NCI-H2081 treated with DMSO at 0.1 percent for 48 hours (cell line): ENCODE measurements at places on chromosomes 5 and 9.
A peak's percentile ranks its signal among the peaks of the same experiment; 100 is the strongest.

DNA sequence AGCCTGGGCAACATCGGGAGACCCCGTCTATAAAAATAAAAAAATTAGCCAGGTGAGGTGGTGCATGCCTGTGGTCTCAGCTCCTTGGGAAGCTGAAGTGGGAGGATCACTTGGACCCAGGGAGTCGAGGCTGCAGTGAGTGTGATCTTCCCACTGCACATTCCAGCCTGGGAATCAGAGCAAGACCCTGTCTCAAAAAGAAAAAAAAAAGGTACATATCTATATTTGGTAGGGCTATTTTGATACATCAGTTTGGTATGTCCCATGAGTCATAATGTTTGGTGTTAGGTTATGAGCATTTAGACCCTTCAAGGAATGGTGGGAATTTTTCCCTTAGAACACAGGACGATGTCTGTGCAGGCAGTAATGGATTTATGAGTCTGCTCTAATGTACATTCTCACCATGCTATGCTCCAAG lies 55.3 kb upstream of the POU4F3 start:
- no peak for DNase-seq

DNA sequence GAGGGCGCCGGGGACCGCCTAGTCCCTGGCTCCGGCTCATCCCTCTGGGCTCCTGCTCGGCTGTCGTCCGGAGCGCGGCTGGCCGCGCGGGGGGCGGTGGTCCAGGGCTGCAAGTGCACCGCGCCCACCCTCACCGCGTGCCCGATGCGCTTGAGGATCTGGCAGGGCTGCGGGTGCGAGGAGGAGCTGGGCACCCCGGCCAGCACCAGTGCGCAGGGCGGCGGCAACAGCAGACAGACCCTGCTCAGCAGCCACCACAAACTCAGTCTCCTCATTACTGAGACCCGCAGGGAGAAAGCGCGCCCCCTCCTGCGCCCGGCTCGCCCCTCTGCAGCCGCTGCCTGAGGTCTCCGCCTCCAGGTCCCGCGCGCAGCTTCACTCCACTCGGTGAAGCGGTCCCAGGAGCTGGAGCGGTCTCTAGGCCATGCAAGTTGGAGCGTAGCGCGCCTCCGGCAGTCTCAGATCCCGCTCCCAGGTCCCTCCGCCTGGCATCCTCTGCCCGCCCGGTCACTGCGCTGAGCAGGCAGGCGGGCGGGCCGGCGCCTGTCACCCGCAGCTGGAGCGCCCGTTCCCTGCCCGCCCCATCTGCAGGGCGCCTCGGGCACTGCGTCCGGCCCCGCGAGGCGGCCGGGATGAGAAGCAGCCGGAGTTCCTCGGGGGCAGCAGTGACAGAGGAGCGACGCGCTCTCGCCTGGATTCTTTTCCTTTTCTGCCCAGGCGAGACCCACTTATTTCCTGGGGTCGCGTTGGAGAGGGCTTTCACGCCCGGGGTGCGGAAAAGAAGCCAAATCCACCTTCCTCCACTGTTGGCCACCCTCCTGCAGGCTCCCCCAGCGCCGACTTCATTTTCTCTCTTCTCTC lies 512 bp downstream of the GRIN3A start:
- no peak for DNase-seq

- DNase-seq, result no peak
Observed at GRCh38 chr9:136448655-136449054, 9.0 kb upstream of the INPP5E start.

DNA sequence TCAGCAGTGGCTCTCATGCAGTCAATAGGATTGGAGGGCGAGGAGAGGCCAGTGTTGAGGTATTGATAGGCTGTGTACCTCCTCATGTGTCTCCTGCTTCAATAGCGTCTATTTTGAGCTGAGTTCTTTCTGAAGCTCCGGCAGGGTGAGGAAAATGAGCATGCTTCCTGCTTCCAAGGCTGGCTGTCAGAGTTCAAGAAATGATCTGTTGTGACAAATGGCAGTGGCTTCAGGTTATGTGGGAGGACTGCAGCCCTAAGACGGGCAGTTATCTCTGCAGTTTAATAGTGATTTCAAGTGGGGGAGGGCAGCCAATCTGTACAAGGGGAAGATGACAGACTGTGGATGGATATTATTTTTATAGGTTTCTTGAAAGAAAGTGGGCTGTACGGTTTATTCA lies 54.0 kb upstream of the CXCL14 start:
- DNase-seq, result no peak

- DNase-seq, result no peak
Observed at GRCh38 chr5:39426746-39427105, 1.9 kb upstream of the DAB2 start.

DNA sequence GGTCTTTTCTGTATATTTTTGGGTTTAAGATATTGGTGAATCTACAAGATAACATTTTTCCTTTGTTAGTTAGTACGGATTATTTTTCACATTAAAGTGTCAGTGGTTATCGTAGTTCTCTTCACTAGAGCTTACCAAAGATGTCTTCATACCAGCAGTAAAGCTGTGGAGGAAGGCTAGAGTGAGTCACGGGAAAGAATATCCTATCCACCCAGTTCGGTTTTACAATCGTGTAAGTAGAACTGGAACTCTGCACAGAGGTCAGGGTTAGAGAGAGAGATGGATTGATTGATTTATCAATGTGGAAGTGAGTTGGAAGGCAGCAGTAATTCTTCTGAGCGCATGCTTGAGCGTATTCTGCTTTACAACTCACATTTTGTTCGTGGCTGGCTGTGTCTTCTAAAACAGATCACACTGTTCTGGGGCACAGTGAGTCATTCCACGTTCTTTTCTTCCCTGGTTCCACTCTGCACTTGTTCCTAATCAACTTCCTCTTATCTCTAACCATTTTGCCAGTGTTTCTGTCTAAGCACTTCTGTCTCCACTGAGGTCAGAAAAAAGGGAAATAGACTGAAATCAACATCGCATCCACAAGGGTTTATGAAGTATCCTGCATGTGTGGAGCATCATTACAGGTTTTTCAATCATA lies 86.5 kb upstream of the ARRDC3 start:
- DNase-seq, result no peak

- peak; percentile 62 for DNase-seq
Observed at GRCh38 chr5:18113721-18114120, 479.5 kb downstream of the TAF11L14 start.

DNA sequence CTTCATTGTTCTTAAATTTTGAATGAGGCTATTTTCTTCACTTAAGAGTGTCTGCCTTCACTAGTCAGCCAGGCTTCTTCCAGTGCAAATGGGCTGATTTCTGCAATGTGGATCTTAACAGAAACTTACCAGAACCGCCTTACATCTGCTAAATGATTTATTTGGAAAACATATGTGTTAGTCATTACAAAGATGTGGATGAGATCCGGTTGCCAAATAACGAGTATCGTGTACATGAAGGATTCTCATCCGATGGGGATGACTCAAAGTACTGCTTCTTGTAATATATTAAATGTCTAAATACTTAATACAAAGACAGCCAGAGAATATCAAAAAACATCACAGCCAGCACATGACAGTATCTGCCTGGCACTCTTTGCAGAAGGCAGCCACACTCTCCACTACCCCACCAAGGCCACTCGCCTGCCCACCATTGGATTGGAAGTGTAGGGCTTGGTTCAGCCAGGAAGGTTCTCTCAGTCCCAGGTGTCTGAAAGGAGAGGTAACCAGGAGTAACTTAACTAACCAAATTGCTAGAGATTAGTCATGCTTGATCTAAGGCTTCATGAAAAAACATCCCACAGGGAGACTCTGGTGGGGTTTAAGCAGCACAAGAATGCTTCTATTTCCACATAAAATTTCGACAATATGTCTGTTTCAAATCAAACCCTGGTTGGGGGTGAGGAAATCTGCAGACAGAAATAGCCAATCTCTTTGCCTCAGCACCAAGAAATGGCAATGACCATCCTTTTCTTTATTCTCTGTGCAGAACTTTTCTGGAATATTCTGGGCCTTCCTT lies 174.8 kb downstream of the GADD45G start:
- DNase-seq, result no peak

DNA sequence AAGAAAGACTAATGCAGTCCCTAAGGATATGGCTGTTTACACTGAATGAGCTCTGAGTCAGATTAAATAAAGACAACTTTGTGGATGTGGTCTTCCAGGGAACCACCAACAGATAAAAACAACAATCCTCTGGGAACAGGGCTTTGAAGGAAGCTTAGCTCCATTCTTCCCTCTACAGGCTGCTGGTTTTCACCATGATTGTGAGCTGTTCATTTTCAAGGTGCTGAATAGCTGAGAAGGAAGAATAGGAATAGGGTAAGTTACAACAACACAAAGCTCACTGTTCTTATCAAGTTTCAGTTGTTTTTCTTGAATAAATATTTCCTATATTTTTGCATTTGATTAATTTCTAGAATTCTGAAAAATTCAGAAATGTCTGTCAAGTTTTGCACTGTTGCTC lies 25.9 kb upstream of the PTAR1 start:
- no peak for DNase-seq

DNA sequence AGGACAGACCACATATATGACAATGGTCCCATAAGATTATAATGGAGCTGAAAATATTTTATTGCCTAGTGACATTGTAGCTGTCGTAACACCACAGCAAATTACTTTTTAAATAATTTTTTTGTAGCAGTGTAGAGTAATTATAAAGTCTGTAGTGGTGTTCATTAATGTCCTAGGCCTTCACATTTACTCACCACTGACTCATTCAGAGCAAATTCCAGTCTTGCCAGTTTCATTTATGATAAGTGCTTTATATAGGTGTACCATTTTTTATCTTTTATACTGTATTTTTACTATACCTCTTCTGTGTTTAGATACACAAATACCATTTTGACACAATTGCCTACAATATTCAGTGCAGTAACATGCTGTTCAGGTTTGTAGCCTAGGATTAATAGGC lies 67.6 kb downstream of the TLE4 start:
- no peak for DNase-seq

- no peak for DNase-seq
Observed at GRCh38 chr5:115941051-115941675, 21.1 kb upstream of the LVRN start.

GRCh38 chr5:150036513-150036912 lies 36.0 kb downstream of the HMGXB3 start:
- no peak for DNase-seq

DNA sequence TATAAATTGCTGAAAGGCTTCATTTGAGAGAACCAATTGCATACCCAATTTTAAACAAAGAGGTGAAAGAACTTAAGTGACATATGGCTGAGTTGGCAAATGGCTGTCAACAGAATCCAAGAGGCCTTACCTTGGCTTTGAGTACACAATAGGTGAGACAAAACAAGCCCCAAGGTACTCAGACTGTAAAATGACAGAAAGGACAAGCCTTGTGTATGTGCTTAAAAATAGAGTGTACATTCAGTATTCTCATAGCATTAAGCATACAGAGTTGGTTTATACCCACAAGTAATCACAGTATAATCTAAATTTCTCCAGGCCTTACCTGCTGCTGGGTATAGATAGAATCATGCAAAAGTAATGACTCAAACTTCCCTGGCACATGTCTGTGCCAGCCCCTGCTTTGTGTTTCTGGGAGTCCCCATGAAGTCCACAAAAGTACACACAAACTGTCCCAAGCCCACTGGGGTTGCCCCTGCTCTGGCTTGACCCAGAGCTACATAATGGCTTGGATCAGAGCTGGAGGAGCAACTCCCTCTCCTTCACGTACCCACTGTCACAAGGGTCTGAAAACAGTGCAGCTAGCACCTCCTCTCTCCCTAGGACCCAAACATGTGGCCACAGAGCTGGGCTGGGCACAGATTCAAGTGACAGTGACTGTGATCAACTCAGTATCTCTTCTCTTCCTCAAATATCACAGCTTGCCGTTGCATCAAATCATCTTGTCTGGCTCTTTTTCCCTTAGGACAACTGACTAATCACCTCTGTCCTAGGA lies 250.8 kb downstream of the ENC1 start:
- no peak for DNase-seq

GRCh38 chr5:165805756-165806155 lies 2300.3 kb downstream of the MAT2B start:
- DNase-seq, result no peak

DNA sequence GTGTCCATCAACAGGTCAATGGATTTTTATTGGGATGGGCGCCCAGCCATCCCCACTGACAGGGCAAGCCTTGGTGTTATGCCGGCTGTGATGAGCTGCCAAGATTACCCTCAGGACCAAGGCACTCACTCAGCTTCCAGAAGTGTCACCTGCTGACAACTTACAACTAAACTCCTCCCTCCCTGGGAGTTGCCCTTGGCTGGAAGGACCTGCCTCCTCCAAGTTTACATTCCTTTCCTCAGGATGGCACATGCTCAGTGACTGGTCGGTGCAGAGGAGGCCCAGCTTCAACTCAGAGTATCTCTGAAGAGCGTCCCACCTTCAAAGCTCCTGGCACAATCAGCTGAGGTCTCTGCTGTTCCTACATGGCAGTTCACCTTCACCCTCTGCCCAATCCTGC lies 52.5 kb upstream of the ZBTB43 start:
- DNase-seq, result no peak

- no peak for DNase-seq
Observed at GRCh38 chr5:43643327-43643726, 40.3 kb downstream of the NNT start.

DNA sequence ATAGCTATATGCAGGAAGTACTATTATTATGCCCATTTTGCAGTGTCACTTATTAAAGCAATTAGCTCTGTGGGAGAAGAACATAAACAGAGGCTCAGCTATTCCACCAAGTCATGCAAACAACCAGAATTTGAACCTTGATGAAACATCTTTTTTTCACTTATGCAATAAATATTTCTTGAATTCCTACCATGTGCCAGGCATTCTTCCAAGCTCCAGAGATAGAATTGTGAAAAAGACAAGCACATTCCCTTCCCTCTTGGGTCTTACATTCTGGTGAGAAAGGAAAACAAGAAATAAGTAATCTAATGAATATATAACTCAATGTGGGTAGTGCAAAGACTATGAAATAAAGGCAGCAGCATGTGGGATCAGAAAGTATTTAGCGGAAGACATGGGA lies 32.1 kb upstream of the ADRB2 start:
- DNase-seq, result no peak

DNA sequence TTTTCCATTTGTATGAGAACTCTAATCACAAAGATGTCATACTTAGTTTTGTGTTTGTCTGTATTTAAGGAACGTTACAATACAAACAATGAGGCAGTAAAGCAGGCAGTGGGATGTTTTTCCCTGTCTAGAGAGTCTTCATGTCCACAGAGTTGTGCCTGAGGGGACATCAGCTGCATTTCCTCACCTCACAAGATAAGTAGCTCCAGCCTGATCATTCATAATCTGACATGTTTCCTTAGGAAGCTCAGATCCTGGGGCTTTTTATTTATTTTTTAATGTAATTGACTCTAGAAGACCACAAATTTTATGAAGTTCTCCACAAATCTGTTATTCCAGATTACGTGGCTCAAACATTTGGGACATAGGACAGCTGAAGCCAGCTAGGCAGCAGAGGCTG lies 78.5 kb downstream of the SPTLC1 start:
- DNase-seq, result no peak

DNA sequence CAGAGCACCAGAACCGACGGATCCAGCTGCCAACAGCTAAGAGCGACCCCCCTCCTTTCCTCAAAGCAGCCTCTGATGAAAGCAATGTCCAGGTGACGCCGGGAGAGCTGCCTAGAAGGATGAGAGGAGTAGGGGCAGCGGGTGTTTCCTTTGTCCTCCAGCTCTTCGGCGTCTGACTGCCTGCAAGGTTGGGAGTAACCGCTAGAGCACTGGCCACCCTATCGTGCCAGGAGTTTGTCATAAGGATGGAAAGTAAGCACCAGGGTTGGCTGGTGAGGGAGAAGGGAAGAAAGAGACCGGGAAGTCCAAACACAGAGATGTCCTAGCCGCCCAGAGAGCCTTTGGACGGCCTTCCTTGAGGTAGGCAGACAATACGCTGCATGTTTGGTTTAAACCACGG lies 10.8 kb downstream of the MRPL36 start:
- DNase-seq, result no peak

- DNase-seq, result no peak
Observed at GRCh38 chr9:137303893-137304382, 1.9 kb upstream of the NRARP start.

GRCh38 chr9:108363311-108363710 lies 492.5 kb downstream of the ACTL7B start:
- no peak for DNase-seq
